ENCODE measurements at places on chromosomes 7 and 10.

DNA sequence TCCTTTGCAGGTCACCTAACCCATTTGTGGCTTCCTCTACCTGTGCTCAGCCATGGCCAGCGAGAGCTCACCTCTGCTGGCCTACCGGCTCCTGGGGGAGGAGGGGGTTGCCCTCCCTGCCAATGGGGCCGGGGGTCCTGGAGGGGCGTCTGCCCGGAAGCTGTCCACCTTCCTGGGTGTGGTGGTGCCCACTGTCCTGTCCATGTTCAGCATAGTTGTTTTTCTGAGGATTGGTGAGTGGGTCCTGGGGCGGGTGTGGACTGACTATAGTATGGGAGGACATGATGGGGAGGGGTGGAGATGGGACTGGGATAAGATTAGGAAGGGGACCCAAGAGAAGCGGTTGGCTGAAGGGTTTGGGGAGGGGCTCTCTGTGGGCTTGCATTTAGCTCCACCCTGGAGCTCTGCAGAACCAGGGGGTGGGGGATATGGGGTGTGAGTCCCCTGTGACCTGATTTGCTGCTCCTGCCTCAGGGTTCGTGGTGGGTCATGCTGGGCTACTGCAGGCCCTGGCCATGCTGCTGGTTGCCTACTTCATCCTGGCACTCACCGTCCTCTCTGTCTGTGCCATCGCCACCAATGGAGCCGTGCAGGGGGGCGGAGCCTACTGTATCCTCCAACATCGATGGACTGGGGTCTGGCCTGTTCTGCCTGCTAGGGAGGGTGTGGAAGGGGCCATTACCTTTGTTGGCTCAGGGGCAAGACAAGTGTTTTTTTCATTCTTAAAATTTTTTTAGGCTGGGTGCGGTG lies 1.8 kb downstream of the SLC12A9 start:
- no peak for DNase-seq

DNA sequence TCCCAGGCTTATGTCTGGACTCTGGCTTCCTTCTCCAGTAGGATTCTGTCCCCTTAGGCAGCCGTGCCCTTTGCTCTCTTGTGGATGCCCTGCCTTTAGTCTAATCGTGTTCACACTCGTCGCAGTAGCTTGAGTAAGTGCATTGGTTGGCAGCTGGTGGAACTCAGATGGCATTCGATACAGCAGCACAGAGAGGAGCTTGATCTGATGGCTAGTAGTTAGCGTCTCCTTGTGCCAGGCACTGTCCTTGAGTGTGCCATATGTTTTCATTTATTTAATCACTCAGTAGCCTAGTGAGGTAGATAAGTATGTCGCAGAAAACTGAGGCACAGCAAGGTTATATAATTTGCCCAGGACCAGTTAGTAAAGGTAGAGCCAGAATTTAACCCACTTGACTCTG lies 18.2 kb upstream of the PARP12 start:
- DNase-seq, result no peak

DNA sequence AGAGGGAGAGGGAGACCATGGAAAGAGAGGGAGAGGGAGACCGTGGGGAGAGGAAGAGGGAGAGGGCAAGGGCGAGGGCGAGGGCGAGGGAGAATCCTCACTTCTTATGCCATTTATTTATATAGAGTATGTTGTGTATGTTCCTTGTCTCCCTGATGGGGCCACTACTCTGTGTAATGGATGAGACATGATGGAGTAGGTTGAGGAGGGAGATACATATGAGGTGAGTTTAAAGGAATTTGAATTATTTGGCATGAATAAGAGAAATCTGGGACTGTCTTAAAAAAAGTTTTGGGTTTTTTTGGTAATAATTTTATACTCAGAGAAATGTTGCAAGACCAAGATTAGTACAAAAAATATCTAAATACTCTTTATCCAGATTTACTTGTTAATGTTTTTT lies 20.1 kb downstream of the CCSER2 start:
- no peak for DNase-seq

DNA sequence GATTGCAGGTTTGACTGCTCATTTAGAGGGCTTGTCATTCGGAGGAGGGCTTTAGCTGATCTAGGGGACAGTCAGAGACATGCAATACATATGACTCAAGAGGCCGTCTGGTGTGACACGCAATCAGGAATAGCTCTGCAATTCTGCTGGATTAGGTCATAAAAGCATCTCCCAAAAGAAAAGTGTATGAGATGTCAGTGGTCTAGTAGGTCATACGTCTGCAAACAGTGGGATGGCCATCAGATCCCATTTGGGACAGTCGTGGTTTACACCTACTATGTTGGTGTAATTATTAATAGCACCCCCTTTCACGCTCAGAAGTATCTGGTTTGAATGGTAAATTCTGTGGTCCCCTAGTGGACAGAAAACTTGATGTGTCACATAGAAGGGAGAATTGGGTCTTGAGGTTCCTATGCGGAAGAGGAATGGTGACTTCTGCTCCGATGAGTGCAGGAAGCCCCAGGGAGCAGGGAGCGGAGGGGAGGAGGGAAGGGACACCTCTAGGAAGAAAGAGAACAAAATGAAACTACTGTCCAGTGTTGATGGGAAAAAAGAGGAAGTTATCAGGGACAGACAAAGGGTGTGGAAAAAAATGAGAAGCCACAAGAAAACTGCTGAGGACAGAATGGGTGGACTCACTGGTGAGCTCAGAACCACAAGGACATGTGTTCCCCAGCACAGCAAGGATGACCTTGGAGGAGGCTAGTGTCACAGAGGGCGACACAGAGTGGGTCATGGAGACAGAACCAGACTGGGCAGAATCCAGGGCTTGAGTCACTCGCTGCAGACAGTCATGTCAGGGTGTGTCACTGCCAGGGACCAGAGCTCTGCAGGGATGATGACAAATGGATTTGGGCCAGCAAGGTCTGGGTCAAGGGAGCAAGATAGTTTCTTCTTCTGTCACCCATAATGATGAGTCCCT lies 59.9 kb downstream of the MAP3K8 start:
- DNase-seq, result peak; percentile 26

Data from CD4-positive, alpha-beta T cell treated with Interleukin-17A for 1 hour (primary cell).